Stimulated activated CD4-positive, alpha-beta T cell treated with anti-CD3 and anti-CD28 coated beads, Interleukin-4, amount 100 ng/mL, for 48 hours (primary cell): ENCODE measurements at places on chromosomes 6 and 20.

GRCh38 chr6:33207552-33208090, 679 bp upstream of the RING1 start:
- no peak for DNase-seq

DNA sequence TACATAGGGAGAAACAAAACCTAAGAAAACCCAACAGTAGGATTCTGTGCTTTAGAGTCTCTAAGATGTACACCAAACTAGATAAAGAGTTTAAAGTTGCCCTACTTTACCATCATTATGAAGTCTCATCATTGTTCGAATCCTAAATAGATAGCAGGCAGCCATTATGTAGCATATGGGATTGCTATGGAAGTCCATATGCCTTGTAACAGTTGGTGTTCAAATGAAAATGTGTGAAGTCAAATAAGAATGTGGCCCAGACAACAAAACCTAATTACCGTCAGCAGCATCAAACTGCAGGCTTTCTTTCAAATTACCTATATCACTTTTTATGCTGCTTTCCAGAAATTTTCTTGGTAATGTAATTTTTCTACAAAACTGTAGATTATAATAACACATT, 1380.1 kb downstream of the GRIK2 start:
- DNase-seq = no peak

DNA sequence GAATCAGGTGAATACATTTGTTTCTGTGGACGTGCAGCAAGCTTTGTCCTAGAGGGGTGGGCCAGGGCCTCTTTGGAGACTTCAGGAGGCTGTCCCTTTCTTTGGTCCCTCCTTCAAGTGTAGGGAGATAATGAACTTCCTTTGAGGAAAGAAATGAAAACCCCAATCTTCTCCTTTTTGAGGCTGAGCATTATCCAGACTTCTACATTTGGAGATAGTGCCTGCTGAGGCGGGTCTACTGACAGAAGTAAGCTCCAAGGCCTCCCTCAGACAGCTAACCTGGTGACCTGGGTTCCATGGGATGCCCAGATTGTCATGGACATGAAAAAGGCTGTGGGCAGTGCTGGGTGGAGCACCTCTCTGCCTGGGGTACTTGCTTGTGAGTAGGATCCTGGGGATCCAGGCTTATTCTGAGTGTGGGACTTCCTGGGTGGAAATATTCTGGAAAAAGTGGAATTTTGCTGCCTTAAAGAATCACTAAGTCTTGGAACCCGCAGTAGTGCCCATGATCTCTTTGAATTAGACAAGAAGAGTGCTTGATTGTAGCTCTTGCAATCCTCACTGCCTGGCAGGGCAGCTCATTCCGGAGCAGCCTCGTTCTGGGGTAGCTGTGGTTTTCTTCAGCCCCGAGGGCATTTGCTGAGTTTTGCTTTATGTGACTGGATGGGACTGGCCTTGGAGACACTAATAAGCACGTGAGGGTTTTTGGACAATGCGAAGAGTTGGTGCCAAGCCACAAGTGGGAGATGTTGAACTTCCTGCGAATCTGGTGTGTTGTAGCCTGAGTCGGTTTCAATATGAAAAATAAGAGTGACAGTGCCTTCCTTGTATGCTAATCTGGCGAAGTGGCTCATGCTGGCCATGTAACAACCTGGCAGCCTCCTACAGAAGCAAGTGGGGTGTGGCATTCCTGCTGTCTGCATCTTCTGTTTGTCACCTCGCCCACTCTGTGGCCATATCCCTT, 28.1 kb downstream of the SNRNP48 start:
- DNase-seq = no peak

DNA sequence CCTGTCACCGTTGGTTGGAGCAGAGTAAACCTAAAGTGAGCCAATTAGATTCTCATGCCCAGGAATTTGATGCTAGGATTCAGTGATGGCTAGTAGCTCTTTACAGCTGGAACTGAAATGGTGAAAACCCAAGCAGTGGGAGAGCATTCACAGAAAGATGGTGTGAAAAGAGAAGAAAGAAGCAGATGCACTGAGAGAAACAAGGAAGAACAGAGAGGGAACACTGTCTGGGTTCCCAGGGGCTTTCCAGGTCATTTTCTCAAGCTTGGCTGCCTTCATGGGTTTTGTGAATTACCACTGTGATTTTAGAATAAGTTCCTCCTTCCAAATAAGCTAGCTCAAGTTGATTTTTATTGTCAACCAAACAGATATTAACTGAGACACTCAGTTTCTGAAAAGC, 104.1 kb upstream of the AKIRIN2 start:
- DNase-seq = no peak

- DNase-seq = no peak
These were observed 101.4 kb downstream of the SLX4IP start for GRCh38 chr20:10536531-10536930.
